ENCODE measurements at places on chromosomes 3 and 15. TPM values are rescaled to one million over a fixed set of nuclear protein-coding genes. Genes with fewer than 3 reads are reported as not detected.

Gene GPR87
- not detected for total RNA-seq

GRCh38 chr3:26018889-26019288 is 229.0 kb downstream of the OXSM start:
- no peak for DNase-seq

DNA sequence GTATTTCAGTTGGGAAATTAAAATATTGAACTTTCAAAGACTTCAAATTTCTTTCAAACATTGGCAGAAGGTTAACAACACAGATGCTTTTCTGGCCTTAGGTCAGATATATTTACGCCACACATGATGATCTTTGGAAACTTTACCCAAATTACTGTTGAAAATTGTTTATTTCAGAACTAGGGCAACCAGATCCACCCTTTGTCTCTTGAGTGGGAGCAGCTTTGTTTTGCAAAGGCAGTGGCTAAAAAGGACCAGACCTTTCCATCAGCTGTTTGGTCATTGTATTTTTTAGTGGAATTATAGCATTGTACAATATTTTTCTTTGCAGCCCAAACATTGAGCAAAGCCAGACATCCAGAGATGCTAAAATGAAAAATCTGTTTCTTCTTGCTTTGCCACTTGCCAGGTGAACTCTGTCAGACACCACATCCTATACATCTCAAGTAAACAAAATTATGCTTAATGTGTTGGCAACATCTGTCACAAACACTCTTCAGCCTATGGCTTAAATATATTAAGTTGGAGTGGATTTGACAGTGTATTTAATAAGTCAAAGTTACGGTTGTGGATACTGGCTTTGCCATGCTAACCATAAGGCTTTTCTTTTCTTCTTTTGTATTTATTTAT is 651.9 kb downstream of the RBMS3 start:
- no peak for DNase-seq

GRCh38 chr15:25417604-25418003 is 21.2 kb downstream of the UBE3A start:
- DNase-seq: no peak

DNA sequence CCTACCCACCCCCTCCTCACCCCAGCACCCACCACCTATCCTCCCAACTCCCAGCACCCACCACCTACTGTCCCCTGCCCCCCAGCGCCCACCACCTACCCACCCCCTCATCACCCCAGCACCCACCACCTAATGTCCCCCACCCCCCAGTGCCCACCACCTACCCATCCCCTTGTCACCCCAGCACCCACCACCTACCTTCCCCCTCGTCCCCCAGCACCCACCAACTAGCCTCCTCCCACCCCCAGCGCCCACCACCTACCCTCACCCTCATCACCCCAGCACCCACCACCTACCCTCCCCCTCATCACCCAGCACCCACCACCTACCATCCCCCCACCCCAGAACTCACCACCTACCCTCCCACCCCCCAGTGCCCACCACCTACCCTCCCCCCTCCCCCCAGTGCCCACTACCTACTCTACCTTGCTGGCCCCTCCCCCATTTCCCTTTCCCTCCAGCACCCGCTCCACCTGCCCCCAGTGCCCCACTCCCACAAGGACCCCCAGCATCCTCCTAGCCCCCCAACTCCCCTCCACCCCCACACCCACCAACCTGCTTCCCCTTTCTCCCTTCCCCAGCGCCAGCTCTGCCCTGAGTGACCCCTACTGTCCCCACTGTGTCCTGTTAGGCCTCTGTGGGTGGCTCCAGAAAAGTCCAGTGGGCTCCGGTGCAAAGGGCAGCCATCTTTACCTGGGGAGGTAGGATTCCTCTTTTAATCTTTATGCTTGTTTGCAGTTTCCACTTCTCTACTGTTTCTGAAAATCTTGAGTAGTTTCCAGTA is 1.2 kb downstream of the UROC1 start:
- DNase-seq: no peak

DNA sequence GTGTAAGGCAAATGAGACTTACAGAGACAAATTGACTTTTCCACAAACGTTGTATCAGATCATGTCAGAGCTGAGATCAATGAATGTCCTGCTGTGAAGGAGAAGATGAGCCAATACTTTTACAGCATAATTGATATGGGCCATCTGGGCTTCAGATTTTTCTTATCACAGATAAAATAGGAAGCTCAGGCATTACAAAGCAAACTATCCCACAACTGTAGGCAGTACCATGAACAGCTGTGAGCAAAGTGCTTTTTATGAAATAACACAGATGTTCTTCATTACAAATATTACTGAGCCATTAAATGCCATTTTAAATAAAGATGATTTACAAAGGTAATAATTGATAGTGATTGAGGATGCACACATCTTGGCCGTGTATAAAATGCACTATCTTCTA is 852.3 kb downstream of the OTOL1 start:
- no peak for DNase-seq

Measured in endothelial cell of umbilical vein (primary cell).